Calu3 (cell line): ENCODE measurements at places on chromosomes 2 and 18. TPM values are rescaled to one million over a fixed set of nuclear protein-coding genes. Genes with fewer than 3 reads are reported as not detected.

DNA sequence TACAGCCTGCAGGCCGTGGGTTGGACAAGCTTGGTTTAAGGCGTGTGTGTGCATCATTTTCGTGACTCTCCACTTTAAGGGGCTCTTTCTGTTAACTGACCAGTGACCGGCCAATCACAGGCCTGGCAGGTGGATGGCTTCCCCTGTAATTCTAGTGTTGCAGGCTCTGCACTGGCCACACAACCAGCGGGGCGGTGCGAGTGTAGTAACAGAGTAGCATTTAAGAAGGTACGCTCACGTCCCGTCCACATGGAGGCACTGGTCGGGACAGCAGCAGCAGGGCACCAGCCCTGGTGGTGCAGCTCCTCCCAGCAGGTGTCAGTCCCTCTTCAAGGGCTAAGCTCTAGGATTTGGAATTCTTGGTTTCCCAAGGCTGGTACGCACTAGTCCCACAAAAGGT lies 8.0 kb upstream of the ANO7 start:
- H3K36me3 ChIP-seq: peaks cover 21% of the 10 kb centered on the region
- no peak overlapping the region for H3K4me3 ChIP-seq
- DNase-seq: no peak

- H3K36me3 ChIP-seq: peaks cover 8% of the 10 kb centered on the region
- H3K4me3 ChIP-seq: no peak overlapping the region
- peak; percentile 28 for DNase-seq
- H3K4me1 ChIP-seq: no peaks in the 10 kb centered on the region
- no peaks in the 10 kb centered on the region for H3K27me3 ChIP-seq
These were observed 837 bp upstream of the ACSL3 start for GRCh38 chr2:222859786-222860612.

- no peak overlapping the region for H3K4me3 ChIP-seq
- H3K36me3 ChIP-seq: no peaks in the 10 kb centered on the region
- H3K4me1 ChIP-seq: peaks cover 36% of the 10 kb centered on the region
- no peak for DNase-seq
These were observed 112.8 kb downstream of the PHLPP1 start for GRCh38 chr18:62828091-62828640.

DNA sequence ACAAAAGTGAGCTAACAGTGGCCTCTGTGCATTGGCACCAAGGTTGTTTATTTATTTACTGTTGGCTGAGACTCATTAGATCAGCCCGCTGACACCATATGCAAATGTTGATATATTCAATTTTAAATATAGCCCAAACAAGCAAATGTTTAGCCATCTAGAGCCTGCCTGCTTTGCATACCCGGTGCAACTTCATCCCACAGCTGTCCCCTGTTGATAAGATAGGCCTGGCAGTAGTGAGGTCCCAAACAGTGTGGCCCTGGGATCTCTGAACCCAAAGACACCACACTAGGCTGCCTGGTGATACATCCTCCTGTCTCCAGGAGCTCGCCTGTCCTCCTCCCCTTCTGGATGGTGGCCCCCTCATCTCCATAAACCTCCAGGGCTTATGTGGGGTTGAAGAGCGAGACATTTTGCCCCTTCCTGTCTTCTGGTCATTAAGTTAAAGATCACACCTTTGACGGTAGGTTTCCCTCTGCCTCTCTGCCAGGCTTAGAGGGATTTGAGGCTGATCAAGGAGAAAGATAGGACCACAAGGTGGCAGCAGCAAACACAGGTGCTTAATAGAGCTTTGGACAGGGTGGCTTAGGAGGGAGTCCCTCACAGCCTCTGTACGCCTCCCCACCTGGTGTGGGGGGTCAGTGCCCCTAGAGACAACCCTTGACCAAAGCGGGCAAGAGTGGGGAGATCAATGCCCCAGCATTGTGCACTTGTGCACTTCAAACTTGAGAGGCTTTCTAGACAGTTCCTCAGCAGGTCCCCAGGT lies 23.7 kb upstream of the MYO5B start:
- H3K4me3 ChIP-seq: no peak overlapping the region
- H3K36me3 ChIP-seq: no peaks in the 10 kb centered on the region

GRCh38 chr18:13378150-13378549 lies 159.6 kb downstream of the LDLRAD4 start:
- H3K4me1 ChIP-seq: peaks cover 28% of the 10 kb centered on the region
- no peak for DNase-seq
- no peak overlapping the region for H3K27ac ChIP-seq
- peaks cover 5% of the 10 kb centered on the region for H3K36me3 ChIP-seq

- H3K36me3 ChIP-seq: no peaks in the 10 kb centered on the region
- no peak overlapping the region for H3K4me3 ChIP-seq
- no peak for DNase-seq
- H3K27me3 ChIP-seq: no peaks in the 10 kb centered on the region
- H3K27ac ChIP-seq: no peak overlapping the region
- peaks cover 26% of the 10 kb centered on the region for H3K4me1 ChIP-seq
These were observed 147.1 kb downstream of the THADA start for GRCh38 chr2:43448822-43449110.

- no peaks in the 10 kb centered on the region for H3K4me1 ChIP-seq
- no peak overlapping the region for H3K4me3 ChIP-seq
- DNase-seq: no peak
- H3K36me3 ChIP-seq: no peaks in the 10 kb centered on the region
- no peaks in the 10 kb centered on the region for H3K27me3 ChIP-seq
These were observed 76.7 kb upstream of the SNTG2 start for GRCh38 chr2:873651-874580.

GRCh38 chr2:41904459-41904858 lies 143.4 kb upstream of the PKDCC start:
- no peak overlapping the region for H3K27ac ChIP-seq
- no peaks in the 10 kb centered on the region for H3K36me3 ChIP-seq
- H3K4me1 ChIP-seq: peaks cover 21% of the 10 kb centered on the region

GRCh38 chr2:204655101-204655500 lies 109.8 kb downstream of the PARD3B start:
- DNase-seq: no peak
- H3K36me3 ChIP-seq: no peaks in the 10 kb centered on the region
- H3K4me1 ChIP-seq: no peaks in the 10 kb centered on the region
- H3K27ac ChIP-seq: no peak overlapping the region
- no peak overlapping the region for H3K4me3 ChIP-seq

DNA sequence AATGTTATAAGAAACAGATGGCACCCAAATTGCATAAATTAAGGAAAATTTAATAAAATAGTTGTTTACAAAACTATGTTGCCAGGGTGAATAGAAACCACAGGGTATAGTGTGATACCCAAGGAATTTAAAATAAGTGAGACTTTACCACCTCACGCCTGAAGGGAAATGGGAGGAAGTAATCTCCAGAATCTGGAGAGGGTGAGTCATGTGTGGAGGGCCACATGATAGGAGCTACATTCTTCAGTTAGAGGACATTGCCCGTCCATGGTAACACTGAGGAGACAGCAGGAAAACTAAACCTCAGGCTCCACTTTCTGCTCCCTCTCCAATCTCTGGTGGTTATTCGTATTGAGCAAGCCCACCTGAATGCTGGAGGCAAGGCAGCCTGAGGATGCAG lies 97.2 kb upstream of the NXPH2 start:
- DNase-seq: no peak
- H3K36me3 ChIP-seq: no peaks in the 10 kb centered on the region
- no peaks in the 10 kb centered on the region for H3K4me1 ChIP-seq

DNA sequence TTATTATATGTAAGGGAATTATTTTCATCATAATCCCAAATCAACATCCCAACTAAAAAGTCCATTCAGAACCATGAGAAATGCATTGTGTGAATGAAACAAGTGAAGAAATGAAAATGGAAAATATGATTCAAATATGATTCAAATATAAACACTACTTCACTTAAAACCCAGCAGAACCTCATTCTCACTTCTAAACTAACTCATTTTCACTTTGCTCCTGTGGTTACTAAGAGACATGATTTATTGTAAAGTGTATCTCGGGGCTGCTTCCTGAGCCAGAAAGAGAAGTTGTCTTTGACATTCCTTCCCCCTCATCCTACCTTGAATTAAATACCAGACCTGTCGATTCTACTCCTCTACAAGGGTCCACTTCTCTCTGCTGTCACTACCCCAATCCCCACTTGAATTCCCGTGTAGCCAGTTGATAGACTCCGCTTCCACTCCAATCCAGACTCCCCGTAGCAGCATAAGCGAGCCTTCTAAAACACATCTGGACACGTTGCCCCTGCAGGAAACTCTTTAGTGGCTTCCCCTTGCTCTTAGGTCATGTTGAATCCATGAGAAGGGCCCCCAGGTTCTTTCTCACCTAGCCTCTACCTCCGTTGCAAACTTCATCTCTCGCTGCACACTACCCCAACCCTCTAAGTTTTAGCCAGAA lies 697.0 kb upstream of the ID2 start:
- H3K36me3 ChIP-seq: no peaks in the 10 kb centered on the region
- H3K27ac ChIP-seq: no peak overlapping the region
- H3K4me1 ChIP-seq: peaks cover 6% of the 10 kb centered on the region
- H3K4me3 ChIP-seq: no peak overlapping the region

DNA sequence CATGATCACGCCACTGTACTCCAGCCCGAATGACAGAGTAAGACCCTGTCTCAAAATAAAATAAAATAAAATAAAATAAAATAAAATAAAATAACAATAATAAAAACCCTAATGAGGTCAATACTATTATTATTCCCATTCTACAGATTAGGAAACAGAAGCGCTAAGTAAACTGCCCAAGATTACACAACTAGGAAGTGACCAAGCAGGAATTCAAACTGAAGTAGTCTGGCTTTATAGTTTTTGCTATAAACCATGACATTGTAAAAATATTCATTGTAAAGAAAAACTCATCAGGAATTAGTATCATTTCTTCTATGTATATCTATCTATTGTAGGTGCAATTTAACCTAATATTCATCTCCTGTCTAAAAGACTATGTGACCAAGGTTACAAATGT lies 1.2 kb downstream of the PLEKHM3 start:
- H3K27ac ChIP-seq: no peak overlapping the region
- H3K36me3 ChIP-seq: peaks cover 12% of the 10 kb centered on the region
- no peak overlapping the region for H3K4me3 ChIP-seq
- no peaks in the 10 kb centered on the region for H3K27me3 ChIP-seq
- DNase-seq: no peak

GRCh38 chr2:174663550-174663949 lies 65.9 kb upstream of the WIPF1 start:
- H3K36me3 ChIP-seq: no peaks in the 10 kb centered on the region
- no peak for DNase-seq
- H3K27me3 ChIP-seq: peaks cover 36% of the 10 kb centered on the region
- H3K4me3 ChIP-seq: no peak overlapping the region

DNA sequence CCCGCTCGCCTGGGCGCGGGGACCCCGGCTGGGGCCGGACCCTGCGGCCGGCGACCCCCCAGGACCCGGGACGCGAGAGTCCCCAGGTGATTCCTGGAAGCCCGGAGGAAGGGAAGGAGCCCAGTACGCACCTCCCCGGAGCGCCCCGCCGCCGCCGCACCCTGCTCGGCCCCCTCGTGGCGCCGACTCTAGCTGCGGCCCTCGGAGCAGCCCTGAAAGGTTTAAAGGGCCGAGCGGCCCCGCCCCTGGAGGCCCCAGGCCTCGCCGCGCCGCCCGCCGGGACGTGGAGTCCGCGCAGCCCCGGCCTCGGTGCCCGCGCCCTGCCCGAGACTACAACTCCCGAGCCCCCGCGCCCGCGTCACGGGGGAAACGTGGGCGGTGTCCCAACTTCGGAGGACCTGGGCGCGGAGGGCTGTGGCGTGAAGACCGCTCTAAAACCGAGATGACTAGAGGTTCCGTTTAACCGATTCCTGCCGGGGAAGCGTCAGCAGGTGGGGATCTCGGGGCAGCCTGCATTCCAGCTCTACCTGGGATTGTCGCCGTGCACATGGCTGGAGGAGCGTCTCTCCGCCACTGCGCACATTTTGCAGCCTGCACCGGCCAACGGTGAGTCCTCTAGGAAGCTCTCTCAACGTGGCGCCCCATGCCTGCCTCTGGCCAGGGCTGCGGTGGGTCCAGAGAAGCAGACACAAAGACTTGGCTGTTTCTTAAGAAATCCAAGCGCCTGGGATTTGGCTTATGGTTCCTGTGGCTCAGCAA lies at the start of gene TMEM150A:
TMEM150A (minus strand) TSS at position 223 of the 759 bp plus-strand sequence. CDS start 750 bp downstream, outside the sequence.
- H3K27ac ChIP-seq: peak within 1 kb of the TSS; percentile 92
- H3K36me3 ChIP-seq: peaks cover 67% of the 10 kb centered on the region
- peaks cover 8% of the 10 kb centered on the region for H3K4me1 ChIP-seq
- peak; percentile 95 for DNase-seq
- H3K27me3 ChIP-seq: no peaks in the 10 kb centered on the region

DNA sequence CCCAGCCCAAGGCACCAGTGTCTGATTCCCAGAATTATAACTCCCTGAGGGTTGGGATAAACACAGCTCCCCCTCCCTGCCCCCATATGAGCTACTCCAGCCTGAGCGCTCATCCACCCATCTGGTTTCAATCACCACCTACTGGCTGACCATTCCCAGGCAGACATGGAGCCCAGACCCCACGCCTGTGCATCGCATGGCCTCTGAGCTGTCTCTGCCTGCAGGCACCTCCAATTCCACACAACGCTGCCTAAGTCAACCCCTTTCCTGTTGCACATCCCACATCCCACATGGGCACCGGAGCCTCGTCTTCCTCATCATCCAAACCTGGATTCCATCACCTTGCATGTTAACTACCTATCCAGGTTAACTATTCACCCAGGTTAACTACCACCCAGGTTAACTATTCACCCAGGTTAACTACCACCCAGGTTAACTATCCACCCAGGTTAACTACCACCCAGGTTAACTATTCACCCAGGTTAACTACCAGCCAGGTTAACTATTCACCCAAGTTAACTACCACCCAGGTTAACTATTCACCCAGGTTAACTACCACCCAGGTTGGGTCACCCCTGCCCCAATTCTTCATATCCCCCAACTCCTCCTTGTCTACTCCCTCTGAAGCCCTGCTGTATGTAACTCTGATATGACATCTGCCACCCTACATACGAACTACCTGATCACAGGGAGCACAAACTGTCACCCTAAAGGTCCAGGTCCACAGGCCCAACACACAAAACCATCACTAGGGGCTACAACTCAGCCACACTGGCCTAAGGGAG lies 47.8 kb downstream of the TEX51 start:
- H3K36me3 ChIP-seq: peaks cover 10% of the 10 kb centered on the region
- H3K4me1 ChIP-seq: peaks cover 16% of the 10 kb centered on the region
- no peak for DNase-seq
- peak overlapping the region; percentile 18 for H3K4me3 ChIP-seq
- no peaks in the 10 kb centered on the region for H3K27me3 ChIP-seq

- no peak overlapping the region for H3K4me3 ChIP-seq
- no peak for DNase-seq
- H3K27ac ChIP-seq: no peak overlapping the region
- no peaks in the 10 kb centered on the region for H3K27me3 ChIP-seq
- H3K4me1 ChIP-seq: no peaks in the 10 kb centered on the region
These were observed 4.3 kb upstream of the SNTG2 start for GRCh38 chr2:946073-946948.

GRCh38 chr2:15561574-15562344 lies 625 bp upstream of the NBAS start:
- H3K4me1 ChIP-seq: peaks cover 20% of the 10 kb centered on the region
- no peak for DNase-seq
- H3K27me3 ChIP-seq: no peaks in the 10 kb centered on the region
- H3K27ac ChIP-seq: peak overlapping the region; percentile 77
- peaks cover 19% of the 10 kb centered on the region for H3K36me3 ChIP-seq

Gene TRIB2
- 6.2 and 6.4 TPM in 2 replicates for total RNA-seq

Gene FBXO48
- 2.4 and 2.5 TPM in 2 replicates for total RNA-seq

Gene TXNDC2
- total RNA-seq: not detected in 2 replicates

Gene STAT4
- total RNA-seq: 0.85 and 1.3 TPM in 2 replicates

Gene TFPI
- total RNA-seq: 125 and 135 TPM in 2 replicates

Gene XIRP2
- not detected in 2 replicates for total RNA-seq

Gene C2orf80
- not detected in 2 replicates for total RNA-seq
